Activated T-helper 2 cell treated with anti-CD3 and anti-CD28 coated beads, Interferon-gamma antibody, Interleukin-2, Interleukin-4, amounts not matched to agents 10 μg/mL and 5 μg/mL and 100 μg/mL, durations not matched to agents 14 hours and 24 hours and 36 hours (primary cell): ENCODE measurements at places on chromosomes 5 and 9. TPM values are rescaled to one million over a fixed set of nuclear protein-coding genes. Genes with fewer than 3 reads are reported as not detected.

Gene CD72
- 11.3 and 11.4 TPM in 2 replicates for total RNA-seq

Gene PCDHA11
- total RNA-seq, result not detected in 2 replicates

Gene PIGO
- total RNA-seq, result 33.0 and 37.8 TPM in 2 replicates

Gene GPR151
- not detected in 2 replicates for total RNA-seq

Gene HMGCR
- 122 and 123 TPM in 2 replicates for total RNA-seq

Gene EPB41L4B
- total RNA-seq, result 1.5 and 1.6 TPM in 2 replicates

Gene NR6A1
- 1.5 and 1.8 TPM in 2 replicates for total RNA-seq

Gene LCNL1
- not detected in 2 replicates for total RNA-seq

Gene GPRIN1
- 3.0 and 3.6 TPM in 2 replicates for total RNA-seq

Gene CCDC183
- total RNA-seq, result 0.11 TPM in 1 of 2 replicates, not detected in the other

Gene PCDHB6
- not detected in 2 replicates for total RNA-seq

Gene PCDHGC4
- total RNA-seq, result not detected in 2 replicates

Gene SLC1A1
- total RNA-seq, result 0.14 TPM in 1 of 2 replicates, not detected in the other

Gene SPATA31E1
- not detected in 2 replicates for total RNA-seq

Gene DROSHA
- total RNA-seq, result 98.1 and 101 TPM in 2 replicates

Gene PRRC2B
- total RNA-seq, result 150 and 174 TPM in 2 replicates

Gene MEGF10
- not detected in 2 replicates for total RNA-seq

Gene SYK
- total RNA-seq, result 0.23 and 0.80 TPM in 2 replicates

Gene PAEP
- not detected in 2 replicates for total RNA-seq

Gene KIF27
- 2.3 and 2.7 TPM in 2 replicates for total RNA-seq

Gene KCNV2
- total RNA-seq, result not detected in 2 replicates

Gene DCANP1
- not detected in 2 replicates for total RNA-seq

Gene CLTA
- 160 and 161 TPM in 2 replicates for total RNA-seq

Gene ISOC1
- 26.6 and 28.1 TPM in 2 replicates for total RNA-seq

Gene RIMOC1
- 26.6 and 28.7 TPM in 2 replicates for total RNA-seq

Gene PCDHB5
- not detected in 2 replicates for total RNA-seq

Gene MEGF9
- total RNA-seq, result 5.0 TPM in 2 replicates

Gene C8G
- 0.76 and 0.89 TPM in 2 replicates for total RNA-seq

Gene ROPN1L
- total RNA-seq, result 0.16 and 0.55 TPM in 2 replicates
